ENCODE measurements at places on chromosomes 13 and 19.

DNA sequence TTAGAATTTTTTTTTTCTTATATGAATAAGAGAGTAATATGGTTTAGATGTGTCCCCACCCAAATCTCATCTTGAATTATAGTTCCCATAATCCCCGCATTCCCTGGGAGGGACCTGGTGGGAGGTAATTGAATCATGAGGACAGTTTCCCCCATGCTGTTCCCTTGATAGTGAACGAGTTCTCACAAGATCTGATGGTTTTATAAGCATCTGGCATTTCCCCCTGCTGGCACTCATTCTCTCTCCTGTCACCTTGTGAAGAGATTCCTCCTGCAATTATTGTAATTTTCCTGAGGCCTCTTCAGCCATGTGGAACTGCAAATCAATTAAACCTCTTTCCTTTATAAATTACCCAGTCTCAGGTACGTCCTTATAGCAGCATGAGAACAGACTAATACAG lies 205.7 kb downstream of the MYO16 start:
- DNase-seq = no peak

GRCh38 chr13:30904043-30904442 lies 2.0 kb upstream of the MEDAG start:
- no peak for DNase-seq

GRCh38 chr19:5349041-5349440 lies 8.4 kb upstream of the PTPRS start:
- no peak for DNase-seq

DNA sequence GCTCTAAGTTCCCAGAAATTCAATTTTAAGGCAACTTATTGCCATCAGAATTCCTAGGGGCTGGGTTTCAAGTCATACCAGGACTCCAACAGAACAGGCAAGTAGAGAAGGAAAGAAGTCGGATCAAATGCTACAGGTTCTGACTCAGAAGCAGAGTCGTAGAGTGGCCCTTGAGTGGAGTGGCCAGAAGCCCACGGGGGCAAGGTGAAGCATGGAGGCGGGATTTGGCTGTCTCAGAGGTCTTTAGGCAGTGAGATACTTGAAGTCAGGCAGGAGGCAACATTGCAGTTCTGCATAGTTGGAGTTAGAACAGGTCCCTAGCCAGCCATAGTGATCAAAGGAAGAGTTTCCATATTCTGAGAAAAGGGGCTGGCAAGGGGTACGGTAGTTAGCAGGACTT lies 111.6 kb downstream of the NHLRC3 start:
- DNase-seq = no peak

DNA sequence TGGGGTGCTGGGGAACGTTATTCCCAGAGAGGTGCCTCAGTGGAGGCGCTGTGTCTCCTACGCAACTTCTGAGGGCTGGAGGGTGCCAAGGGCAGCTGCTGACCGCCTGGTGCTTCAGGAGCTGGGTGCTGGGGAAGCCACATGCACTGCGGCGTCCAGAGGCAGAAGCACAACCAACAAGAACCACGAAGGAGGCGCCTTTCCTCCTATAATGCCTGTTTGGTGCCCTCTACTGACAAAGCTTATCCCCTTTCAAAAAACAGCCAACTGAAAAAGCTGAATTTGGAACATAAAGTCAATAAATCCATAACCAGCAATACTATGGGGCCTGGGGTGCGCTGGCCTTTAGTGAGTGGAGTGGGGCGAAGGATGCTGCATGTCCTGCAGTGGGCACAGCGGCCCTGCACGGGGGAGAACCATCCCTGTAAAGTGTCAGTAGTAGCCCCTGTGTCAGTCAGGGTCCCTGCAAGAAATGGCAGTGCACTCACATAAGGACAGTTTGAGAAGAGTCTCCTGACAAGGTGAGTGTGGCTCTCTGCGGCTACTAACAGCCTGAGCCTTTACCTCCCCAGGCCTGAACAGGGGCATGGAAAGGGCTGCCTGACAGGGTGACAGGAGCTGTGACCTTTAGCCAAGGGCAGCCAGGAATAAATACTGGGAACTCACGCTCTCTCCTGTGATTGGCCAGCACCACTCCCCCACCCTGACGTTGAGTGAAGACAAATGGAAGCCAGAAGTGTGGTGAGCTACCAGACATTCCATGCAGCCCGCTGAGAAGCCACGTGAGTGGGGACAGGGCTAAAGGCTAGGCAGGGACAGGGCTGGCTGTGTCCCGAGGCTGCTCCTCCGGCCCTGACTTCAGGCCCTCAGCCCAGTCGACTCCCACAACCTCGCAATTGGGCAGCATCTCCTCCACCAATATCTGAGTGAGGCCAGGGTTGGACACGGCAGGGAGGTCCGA lies 4.5 kb upstream of the B3GNT8 start:
- no peak for DNase-seq

DNA sequence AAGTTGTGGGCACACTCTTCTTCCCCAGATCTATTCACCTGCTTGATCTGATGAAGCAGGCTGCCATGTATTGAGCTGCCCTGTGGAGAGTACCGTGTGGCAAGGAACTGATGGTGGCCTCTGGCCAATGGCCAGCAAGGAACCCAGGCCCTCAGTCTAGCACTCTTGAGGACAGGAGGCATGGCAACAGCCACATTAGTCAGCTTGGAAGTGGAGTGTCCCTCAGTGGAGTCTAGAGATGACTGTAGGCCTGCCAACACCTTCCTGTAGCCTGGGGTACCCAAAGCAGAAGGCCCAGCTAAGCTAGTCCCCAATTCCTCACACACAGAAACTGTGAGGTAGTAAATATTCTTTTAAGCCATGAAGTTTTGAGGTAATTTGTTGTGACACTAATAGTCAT lies 412.5 kb downstream of the DACH1 start:
- DNase-seq = no peak

DNA sequence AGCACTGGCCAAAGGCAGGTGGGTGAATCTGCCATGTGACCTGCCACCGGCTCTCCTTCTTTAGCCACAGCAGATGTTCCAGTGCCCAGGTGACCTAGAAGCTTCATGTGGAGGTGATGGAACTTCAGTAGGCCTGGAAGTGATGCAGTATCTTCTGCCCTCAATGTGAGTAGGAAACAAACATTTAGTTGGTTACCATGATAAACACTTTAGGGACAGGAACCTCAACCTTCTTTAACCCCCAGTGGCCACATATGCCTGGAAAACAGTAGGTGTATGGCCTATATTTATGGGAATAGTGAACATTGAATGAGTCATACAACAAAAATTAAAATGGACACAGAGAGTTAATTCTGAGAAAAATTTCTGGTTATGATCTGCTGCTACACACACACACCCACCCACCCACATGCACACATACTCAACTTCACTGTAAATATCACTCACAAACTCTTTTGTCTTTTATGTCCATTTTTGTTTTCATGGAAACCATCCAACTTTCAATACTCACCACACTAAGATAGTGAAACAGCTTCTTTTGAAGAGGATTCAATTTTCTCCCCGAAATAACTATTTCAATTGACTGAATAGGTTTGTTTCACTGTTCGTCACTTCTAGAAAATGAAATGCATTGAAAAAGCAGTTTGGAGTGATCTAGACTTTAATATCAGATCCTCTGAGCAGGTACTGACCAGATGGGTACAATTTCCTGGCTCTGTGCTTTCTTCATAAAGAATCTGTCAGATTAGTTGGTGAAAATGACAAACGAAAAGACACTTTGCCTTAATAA lies 97.3 kb downstream of the STARD13 start:
- DNase-seq = no peak

DNA sequence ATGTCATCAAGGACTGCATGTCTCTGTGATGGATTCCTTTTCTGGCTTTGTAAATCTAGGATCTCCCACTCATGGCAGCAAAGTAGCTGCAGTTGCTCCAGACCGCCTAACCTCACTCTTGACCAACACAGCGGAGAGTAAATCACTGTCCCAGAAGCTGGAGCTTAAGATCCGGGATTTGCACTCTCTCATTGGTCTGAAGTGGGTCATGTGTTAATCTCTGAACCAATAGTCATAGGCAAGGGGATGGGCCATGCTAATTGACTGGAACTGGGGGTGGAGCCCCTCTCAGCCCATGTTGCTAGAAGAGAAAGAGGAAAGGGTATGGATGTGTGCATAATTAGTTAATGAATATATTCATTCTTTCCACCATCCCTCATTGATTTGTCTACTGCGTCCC lies 34.0 kb downstream of the VAV1 start:
- DNase-seq = peak; percentile 24

DNA sequence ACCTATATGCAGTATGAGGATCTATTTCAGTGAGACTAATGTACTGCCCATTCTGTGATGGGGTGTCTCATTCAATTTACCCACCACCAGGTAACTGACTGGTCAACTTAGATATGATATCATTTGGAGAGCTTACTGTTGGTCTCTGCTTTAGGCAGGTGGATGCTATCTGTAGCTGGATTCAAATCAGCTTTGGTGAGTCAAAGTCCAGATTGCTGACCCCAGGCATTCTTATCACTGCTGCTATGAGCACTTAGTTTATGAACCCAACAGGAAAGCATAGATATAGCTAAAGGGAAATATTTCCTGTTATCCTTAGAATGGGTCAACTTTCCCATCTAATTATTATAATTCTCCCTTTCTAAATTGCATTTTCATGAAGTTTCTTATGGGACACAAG lies 1295.2 kb upstream of the SPRY2 start:
- no peak for DNase-seq

GRCh38 chr19:1435378-1435989 lies 2.7 kb upstream of the RPS15 start:
- DNase-seq = no peak

DNA sequence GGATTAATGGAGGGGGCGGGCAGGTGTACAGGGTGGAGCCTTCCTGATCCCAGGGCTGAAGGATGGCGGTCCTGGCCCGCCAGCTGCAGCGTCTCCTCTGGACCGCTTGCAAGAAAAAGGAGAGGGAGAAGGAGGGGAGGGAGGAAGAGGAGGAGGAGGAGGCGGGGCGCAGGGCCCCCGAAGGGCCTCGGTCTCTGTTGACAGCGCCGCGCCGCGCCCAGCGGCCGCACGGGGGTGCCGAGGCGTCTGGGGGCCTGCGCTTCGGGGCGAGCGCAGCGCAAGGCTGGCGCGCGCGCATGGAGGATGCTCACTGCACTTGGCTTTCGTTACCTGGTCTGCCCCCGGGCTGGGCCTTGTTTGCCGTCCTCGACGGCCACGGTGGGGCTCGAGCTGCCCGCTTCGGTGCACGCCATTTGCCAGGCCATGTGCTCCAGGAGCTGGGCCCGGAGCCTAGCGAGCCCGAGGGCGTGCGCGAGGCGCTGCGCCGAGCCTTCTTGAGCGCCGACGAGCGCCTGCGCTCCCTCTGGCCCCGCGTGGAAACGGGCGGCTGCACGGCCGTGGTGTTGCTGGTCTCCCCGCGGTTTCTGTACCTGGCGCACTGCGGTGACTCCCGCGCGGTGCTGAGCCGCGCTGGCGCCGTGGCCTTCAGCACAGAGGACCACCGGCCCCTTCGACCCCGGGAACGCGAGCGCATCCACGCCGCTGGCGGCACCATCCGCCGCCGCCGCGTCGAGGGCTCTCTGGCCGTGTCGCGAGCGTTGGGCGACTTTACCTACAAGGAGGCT lies at the start of gene PPM1N:
Gene PPM1N (plus strand): TSS at position 33 of the 785 bp plus-strand sequence. CDS start 30 bp downstream, at position 63.
- peak; percentile 74 for DNase-seq

DNA sequence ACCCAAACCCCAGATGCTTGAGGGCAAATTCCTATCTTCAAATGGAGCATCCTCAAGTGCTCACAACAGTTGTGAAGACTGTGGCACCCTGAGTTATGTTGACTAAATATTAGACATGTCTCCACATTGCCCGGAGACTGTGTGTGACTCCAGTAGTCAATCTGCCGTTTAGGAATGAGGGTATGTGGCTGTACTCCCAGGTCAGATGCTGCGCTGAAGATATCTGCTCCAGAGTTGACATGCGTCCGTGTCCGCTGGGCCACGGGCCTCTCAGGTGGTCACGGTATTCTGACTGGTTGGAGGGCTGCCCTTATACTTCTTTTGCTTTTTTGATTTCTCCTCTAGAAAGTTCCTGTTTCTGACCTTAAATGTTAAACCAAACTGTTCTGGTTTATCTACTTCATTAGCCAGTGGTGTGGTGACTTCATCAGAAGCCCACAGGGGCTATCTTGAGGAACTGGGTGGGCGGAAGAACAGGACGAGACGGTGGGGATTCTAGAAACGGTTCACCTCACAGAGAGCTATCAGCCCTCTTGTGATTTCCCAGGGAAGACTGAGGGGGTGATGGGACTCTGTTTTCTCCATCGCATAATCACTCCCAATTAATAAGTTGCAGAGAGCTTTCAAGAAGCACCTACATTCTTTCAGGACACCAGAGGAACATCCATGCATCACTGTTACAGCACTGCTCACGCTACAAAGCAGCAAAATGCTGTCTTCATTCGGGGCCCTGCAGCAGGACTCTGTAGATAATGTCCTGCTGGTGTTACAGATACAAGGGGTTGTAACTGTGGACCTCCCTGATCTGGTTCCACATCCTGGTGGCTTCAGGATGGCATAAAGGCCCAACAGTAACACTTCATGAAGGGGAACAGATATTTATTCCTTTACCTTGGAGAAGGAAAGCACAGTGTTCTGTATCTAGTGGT lies 1.3 kb upstream of the LCP1 start:
- DNase-seq = no peak

GRCh38 chr19:31015778-31016177 lies 333.5 kb downstream of the TSHZ3 start:
- DNase-seq = no peak

GRCh38 chr19:33649627-33650305 lies 28.0 kb downstream of the CHST8 start:
- DNase-seq = no peak

- no peak for DNase-seq
Observed at GRCh38 chr13:20358022-20358421, 125.9 kb upstream of the GJB6 start.

- no peak for DNase-seq
Observed at GRCh38 chr13:81563091-81563490, 1222.2 kb upstream of the SPRY2 start.

DNA sequence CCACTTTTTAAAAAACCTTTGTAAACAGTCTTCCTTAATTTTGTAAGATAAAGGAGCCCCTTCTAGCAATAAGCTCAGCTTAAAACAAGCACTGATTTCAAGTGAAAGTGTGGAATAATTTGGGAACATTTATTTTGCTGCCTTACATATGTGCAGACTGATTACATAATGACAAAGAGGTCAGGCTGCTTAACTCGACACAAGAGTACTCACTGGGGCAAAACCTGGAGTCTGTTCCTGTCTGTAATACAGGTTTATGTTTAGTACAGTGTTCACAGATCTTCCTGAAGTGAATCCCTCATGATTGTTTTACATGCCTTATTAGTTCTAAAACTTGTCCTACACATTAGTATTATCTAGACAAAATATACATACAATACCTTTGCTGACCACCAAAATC lies 609.8 kb downstream of the LMO7 start:
- DNase-seq = no peak

GRCh38 chr19:53147645-53148044 lies 11.2 kb downstream of the ZNF347 start:
- DNase-seq = no peak

GRCh38 chr13:28574617-28575142 lies 79.8 kb upstream of the FLT1 start:
- DNase-seq = peak; percentile 55

- no peak for DNase-seq
Observed at GRCh38 chr19:14463747-14464146, 11.4 kb downstream of the PTGER1 start.

- DNase-seq = no peak
Observed at GRCh38 chr13:112071723-112072533, 5.0 kb downstream of the SOX1 start.

GRCh38 chr13:71291842-71292146 lies 575.2 kb downstream of the DACH1 start:
- DNase-seq = no peak
